Thoracic aorta (tissue), 2 donors: ENCODE measurements at places on chromosomes 4 and X.

DNA sequence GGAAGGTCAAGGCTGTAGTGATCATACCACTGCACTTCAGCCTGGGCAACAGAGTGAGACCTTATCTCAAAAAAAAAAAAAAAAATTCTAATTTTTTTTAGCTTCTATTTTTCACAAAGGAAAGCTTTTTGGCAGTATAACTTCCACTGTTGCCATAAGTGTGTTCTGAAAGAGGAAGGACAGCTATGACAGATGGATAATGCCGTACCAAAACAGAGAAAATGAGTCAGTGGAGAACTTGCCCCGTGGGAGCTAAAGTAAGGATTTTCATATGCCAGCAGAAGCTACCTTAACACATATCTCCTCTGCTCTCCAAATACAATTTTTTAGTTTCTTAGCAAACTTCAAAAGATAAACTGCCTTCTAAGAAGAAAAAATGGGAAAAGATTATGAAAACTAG, 43.7 kb downstream of the RPS3A start:
- DNase-seq, result no peak

- no peak for DNase-seq
Observed at GRCh38 chr4:149793459-149793858, 22.2 kb downstream of the IQCM start.

DNA sequence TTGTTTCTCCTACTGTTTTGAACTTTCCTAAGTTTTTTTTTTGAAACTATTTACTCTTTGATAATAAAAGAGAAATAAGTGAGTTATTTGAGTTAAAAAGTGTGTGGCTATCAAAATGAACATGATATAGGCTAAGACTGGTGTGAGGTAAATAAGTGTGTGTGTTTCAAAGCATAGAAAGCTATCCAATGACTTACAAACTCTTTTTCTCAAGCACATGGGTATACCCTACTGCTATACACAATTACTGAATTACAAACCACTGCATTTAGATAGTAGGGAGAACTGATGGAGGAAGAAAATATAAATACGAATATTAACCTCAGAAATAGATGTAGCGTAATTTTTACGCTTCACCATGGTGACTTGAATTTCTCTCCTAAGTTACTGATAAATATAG, 305.8 kb upstream of the ANXA10 start:
- no peak for DNase-seq

DNA sequence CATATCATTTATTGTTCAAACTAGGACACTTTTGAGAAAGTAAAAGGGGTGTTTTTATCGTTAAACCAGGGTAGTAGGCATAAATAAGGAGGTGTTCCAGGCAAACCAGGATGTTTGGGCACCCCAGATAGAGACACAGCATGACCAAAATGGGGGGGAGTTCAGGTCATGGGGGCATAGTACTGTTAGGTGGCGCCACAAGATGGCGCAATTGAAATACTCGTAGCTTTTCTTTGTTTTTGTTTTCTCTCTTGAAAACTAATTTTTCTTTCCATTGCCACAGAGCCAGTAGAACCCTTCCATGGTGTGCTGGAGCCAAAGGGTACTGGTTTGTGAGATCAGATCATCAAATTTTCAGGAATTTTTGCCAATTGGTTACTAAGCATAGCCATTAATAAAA, 283.4 kb downstream of the BCOR start:
- no peak for DNase-seq

- no peak for DNase-seq
Observed at GRCh38 chrX:77014377-77015372, 432.5 kb upstream of the FGF16 start.
